T-helper 2 cell treated with Interferon-gamma antibody and Interleukin-4, amounts not matched to agents 5 μg/mL and 100 μg/mL, for 36 hours (primary cell): ENCODE measurements at places on chromosomes 13 and 19.
A peak's percentile ranks its signal among the peaks of the same experiment; 100 is the strongest.

GRCh38 chr13:77328819-77329132 is 1.9 kb upstream of the MYCBP2 start:
- no peak for DNase-seq
- H3K27me3 ChIP-seq, result no peaks in the 10 kb centered on the region
- H3K36me3 ChIP-seq, result peaks cover 12% of the 10 kb centered on the region
- H3K27ac ChIP-seq, result peak overlapping the region; percentile 96
- H3K4me1 ChIP-seq, result peaks cover 37% of the 10 kb centered on the region

- H3K4me3 ChIP-seq, result no peak overlapping the region
- peaks cover 28% of the 10 kb centered on the region for H3K36me3 ChIP-seq
- peak overlapping the region; percentile 13 for H3K27ac ChIP-seq
- peaks cover 50% of the 10 kb centered on the region for H3K4me1 ChIP-seq
These were observed 5.9 kb downstream of the MTMR6 start for GRCh38 chr13:25281193-25281934.

GRCh38 chr19:3024509-3024869 is 4.6 kb downstream of the TLE2 start:
- H3K27me3 ChIP-seq, result peaks cover 23% of the 10 kb centered on the region
- H3K27ac ChIP-seq, result peak overlapping the region; percentile 20
- H3K4me3 ChIP-seq, result no peak overlapping the region
- no peak for DNase-seq

GRCh38 chr13:36405151-36405550 is 27.1 kb upstream of the CCNA1 start:
- no peak overlapping the region for H3K27ac ChIP-seq
- no peaks in the 10 kb centered on the region for H3K36me3 ChIP-seq

GRCh38 chr13:109494925-109495369 is 291.4 kb downstream of the IRS2 start:
- no peaks in the 10 kb centered on the region for H3K4me1 ChIP-seq
- H3K27ac ChIP-seq, result no peak overlapping the region
- no peak overlapping the region for H3K4me3 ChIP-seq

DNA sequence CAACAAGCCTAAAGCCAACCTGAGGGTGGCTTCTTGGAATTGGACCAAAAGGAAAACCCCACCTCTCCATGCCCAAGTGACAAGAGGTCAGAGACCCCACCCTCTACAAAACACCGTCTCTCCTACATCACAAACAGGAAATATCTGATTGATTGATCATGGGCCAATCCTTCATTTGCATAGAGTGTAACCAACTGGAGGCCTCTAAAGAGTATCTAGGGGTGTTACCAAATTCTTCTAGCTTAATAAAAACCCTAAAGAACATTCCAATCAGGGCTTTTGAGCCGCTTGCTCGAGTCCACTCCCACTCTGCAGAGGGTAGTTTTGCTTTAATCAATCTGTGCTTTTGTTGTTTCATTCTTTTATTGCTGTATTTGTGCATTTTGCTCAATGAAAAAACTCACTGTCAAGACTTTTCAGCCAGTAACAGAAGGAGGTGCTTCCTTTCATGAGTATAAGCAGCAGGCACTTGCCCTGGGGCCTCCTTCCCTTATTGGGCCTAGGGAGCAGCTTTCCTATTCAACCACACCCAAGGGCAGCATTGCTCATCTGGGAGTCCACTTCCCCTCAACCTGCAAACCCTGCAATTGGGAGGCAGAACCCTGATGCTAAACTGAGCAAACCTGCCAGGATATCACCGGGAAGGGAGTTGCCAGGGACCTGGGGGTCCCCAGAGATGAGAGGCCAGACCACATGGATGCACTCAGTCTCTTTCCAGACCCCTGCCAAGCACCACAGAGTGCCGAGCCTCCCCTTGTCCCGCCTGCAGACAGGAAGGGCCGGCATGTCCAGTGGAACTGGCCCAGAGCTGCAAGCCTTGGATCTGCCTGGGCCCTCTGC is 154.3 kb upstream of the VSTM2B start:
- peaks cover 4% of the 10 kb centered on the region for H3K27me3 ChIP-seq
- no peaks in the 10 kb centered on the region for H3K36me3 ChIP-seq
- DNase-seq, result no peak
- H3K27ac ChIP-seq, result no peak overlapping the region
- H3K4me1 ChIP-seq, result no peaks in the 10 kb centered on the region

- H3K36me3 ChIP-seq, result no peaks in the 10 kb centered on the region
- H3K27me3 ChIP-seq, result peaks cover 10% of the 10 kb centered on the region
- no peak overlapping the region for H3K4me3 ChIP-seq
- peaks cover 18% of the 10 kb centered on the region for H3K4me1 ChIP-seq
- H3K27ac ChIP-seq, result no peak overlapping the region
These were observed 10.7 kb downstream of the LILRA5 start for GRCh38 chr19:54302257-54302656.

DNA sequence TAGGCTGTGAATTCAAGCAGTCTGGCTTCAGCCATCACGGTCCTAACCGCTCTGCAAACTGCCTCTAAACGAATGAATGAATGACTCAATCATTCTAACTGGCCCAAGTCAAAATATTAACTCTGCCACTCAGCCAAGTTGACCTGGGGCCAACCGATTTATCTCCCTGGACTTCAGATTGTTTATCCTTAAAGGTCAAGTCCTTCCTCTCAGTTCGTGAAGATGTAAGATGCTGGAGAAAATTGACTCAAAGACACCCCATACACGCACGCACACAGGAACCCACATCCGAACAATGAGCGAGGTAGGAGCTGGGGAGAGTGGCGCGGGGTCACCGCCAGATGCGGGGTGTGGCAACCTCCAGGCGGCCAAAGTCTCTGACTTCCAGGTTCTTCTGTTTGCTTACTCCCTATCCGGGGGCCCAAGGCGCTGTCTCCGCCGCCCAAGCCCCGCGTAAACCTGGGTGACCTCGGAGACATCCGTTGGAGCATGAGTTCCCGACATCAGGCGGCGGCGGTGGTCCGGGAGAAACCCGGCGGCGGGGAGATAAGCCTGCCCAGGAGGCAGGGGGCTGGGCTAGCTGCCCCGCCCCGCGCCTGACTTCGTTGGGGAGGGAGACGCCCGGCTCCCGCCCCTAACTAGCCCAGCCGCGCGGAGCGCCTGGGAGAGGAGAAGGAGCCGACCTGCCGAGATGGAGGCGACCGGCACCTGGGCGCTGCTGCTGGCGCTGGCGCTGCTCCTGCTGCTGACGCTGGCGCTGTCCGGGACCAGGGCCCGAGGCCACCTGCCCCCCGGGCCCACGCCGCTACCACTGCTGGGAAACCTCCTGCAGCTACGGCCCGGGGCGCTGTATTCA is at the start of gene CYP2S1:
Gene CYP2S1 (plus strand): TSS at position 646 of the 856 bp plus-strand sequence. CDS start 46 bp downstream, at position 692.
- H3K27me3 ChIP-seq, result peaks cover 45% of the 10 kb centered on the region
- H3K4me1 ChIP-seq, result peaks cover 11% of the 10 kb centered on the region
- peak within 1 kb of the TSS; percentile 57 for H3K4me3 ChIP-seq
- no peak for DNase-seq
- no peaks in the 10 kb centered on the region for H3K36me3 ChIP-seq

GRCh38 chr13:99656844-99657381 is 155.6 kb downstream of the TM9SF2 start:
- H3K27ac ChIP-seq, result peak overlapping the region; percentile 65
- peaks cover 46% of the 10 kb centered on the region for H3K27me3 ChIP-seq
- peak; percentile 29 for DNase-seq
- H3K4me3 ChIP-seq, result peak overlapping the region; percentile 82
- H3K36me3 ChIP-seq, result no peaks in the 10 kb centered on the region
- peaks cover 33% of the 10 kb centered on the region for H3K4me1 ChIP-seq
